ENCODE measurements at places on chromosomes 11 and 22. TPM values are rescaled to one million over a fixed set of nuclear protein-coding genes. Genes with fewer than 3 reads are reported as not detected.

OR8G1 gene
- polyA plus RNA-seq, result not detected

TMPRSS5 gene
- polyA plus RNA-seq, result not detected

SPCS2 gene
- 322 TPM for polyA plus RNA-seq

APOL1 gene
- polyA plus RNA-seq, result 10.7 TPM

DGKZ gene
- polyA plus RNA-seq, result 9.0 TPM

ART1 gene
- polyA plus RNA-seq, result not detected

C11orf54 gene
- 17.7 TPM for polyA plus RNA-seq

C11orf87 gene
- polyA plus RNA-seq, result not detected

SCUBE2 gene
- not detected for polyA plus RNA-seq

OR52N5 gene
- polyA plus RNA-seq, result not detected

F2 gene
- not detected for polyA plus RNA-seq

MS4A7 gene
- polyA plus RNA-seq, result 16.8 TPM

IGF2 gene
- polyA plus RNA-seq, result not detected

OR52E8 gene
- polyA plus RNA-seq, result not detected

SEPTIN3 gene
- polyA plus RNA-seq, result 0.05 TPM

PHETA2 gene
- polyA plus RNA-seq, result 1.6 TPM

C11orf86 gene
- polyA plus RNA-seq, result not detected

SCT gene
- polyA plus RNA-seq, result not detected

NARS2 gene
- polyA plus RNA-seq, result 13.5 TPM

VSIG2 gene
- polyA plus RNA-seq, result not detected

MIOX gene
- not detected for polyA plus RNA-seq

ST13 gene
- 211 TPM for polyA plus RNA-seq

SPDYC gene
- polyA plus RNA-seq, result not detected

ARHGEF17 gene
- polyA plus RNA-seq, result not detected

CBX7 gene
- polyA plus RNA-seq, result 35.4 TPM

ADAMTS15 gene
- polyA plus RNA-seq, result not detected

MCHR1 gene
- polyA plus RNA-seq, result not detected

ESAM gene
- 2.5 TPM for polyA plus RNA-seq

RCOR2 gene
- not detected for polyA plus RNA-seq

SSTR3 gene
- polyA plus RNA-seq, result 0.95 TPM

SMIM35 gene
- 0.38 TPM for polyA plus RNA-seq

ART5 gene
- not detected for polyA plus RNA-seq

Measured in IgD-negative memory B cell (primary cell).